AG04450 (cell line): ENCODE measurements at places on chromosomes 7 and 10. TPM values are rescaled to one million over a fixed set of nuclear protein-coding genes. Genes with fewer than 3 reads are reported as not detected.

DNA sequence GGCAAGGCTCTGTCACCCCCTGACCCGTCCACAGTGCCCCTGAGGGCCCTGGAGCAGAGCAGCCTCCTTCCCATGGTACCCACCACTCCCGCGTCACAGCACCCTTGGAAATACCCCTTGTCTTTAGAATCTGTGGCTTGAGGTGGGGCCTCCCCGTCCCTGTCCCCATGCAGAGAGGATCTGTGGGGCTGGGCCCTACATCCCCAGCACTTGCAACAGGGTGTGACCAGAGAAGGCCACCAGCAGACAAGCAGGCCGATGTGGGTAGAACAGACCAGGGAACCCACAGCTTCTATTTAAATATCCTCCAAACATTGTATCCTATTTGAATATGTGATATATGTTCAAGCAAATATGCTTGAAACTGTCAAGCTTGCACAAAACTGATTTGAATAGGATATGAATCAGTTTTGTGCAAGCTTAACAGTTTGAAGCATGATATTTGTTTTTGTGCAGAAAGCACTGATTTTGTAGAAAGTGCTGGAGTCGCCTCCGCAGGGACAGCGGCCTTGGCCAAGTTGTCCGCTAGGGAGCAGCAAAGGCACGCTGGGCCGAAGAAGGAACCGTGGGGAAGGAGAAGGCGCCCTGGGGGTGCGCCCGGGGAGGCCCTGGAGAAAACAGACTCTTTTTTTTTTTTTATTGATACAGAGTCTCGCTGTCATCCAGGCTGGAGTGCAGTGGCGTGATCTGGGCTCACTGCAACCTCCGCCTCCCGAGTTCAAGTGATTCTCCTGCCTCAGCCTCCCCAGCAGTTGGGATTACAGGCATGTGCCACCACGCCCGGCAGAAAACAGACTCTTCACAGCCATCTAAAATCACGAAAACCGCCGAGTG lies 2.2 kb downstream of the CFAP46 start:
- DNase-seq = peak; percentile 11

DNA sequence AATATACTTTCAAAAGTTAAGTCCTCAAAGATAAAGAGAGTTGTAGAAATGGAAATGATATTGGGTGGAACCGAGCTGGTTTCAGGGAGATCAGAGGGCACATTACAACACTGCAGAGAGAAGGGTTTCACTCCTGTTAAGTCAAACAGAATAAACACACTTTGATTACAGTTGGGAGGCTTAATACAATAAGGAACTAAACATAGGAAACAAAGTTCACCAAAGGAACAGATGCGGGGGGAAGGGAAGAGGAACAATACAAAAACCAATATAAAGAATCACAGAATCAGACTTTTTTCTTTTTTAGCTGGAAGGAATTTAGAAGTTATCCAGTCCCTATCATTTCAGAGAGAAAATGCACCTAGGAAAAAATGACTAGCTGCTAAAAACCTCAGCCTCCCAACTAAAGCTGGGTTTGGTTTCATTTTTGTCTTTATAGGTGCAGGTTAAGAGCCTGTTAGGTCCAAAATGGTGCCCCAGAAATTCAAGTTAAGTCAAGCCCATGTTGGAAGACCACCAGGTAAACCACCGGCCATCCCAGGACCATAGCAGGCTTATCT lies 81.9 kb downstream of the DNMBP start:
- no peak for DNase-seq

DNA sequence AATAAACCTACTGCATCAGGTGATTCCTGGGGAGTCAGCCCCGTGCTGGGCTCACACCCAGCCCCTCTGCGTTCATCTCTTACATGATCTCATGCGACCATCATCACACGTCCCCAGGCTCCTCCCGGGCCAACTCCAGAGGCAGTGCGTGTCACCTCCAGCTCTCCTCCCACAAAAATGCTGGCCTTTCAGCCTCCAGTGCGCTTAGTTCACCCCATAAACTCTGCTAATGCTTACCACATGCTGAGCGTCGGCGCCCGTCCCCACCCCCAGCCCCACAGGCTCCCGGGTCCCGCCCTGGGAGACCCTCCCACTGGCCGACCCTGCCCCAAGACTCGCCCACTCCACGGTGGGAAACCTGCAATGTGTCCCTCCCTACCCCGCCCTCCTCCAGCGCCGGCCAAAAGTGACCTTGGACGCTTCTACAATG lies 816 bp upstream of the SDK1 start:
- DNase-seq = no peak

DNA sequence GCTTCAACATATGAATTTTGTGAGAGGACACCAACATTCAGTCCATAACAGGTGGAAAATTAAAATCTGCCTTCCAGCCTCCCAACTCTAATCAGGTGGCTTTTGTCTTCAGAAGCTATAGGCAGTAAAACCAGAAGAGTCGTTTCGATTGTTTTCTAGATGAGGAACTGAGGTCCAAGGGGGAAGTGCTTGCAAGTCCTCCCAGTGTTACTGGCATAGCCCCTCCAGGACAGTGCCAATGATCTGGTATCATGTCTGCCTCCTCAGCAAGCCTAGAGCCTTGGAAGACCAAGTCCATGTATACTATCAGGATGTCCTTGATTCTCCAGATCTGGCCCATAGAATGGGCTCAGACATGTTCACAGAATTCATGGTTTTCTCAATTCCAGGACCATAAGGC lies 16.9 kb downstream of the CYP26A1 start:
- DNase-seq = no peak

DNA sequence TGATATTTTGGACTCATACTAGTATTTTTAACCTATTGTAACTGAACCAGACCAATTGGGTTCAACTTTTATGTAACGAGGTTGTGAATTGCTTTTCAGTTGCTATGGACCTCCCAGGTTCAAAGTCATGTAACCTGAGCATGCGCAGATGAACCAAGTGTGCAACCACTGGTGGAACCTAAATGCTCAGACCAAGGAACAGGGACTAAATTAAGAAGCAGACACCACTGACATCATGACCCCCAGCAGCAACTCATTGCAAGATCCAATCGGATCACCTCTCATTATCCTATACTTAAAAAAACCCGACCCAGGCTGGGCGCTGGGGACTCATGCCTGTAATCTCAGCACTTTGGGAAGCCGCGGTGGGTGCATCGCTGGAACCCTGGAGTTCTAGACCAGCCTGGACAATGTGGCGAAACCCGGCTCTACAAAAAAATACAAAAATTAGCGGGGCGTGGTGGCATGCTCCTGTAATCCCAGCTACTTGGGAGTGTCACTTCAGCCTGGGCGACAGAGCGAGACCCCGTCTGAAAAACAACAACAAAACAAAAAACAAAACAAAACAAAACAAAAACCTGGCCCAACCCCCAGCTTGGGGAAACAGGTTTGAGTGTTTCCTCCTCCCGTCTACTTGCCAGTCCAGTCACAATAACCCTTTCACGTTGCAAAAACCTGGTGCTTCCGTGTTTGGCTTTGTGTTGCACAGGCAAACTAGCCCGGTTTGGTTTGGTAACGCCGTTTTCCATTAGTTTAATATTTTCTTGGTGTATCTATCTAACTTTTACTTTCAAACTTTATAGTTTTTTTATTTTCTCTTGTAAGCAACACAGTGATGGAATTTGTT lies 11.3 kb upstream of the ZNF518A start:
- DNase-seq = no peak

- DNase-seq = no peak
Observed at GRCh38 chr10:45548068-45548467, 124.5 kb downstream of the ZFAND4 start.

- DNase-seq = no peak
Observed at GRCh38 chr7:102061981-102062390, 224.7 kb upstream of the SH2B2 start.

DNA sequence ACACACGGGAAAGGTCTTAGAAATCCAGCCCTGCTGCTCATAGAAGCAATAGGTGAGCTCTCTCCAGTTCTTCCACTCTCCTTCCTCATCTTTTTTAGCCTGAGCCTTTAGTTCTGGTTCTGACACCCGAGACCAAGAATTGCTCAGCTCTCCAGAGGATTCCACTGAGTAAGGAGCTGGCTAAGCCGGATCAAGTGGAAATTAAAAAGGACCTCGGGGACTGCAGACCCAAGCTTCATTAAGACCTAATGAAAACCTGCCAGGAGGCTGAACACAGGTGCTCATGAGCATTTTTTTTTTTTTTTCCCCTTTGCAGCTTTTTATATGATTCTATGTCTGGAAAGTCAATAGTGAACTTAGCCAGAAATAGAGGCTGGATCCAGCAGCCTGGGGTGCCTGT lies 1176.0 kb upstream of the AUTS2 start:
- no peak for DNase-seq

- DNase-seq = no peak
Observed at GRCh38 chr10:62573929-62574328, 199.8 kb downstream of the ZNF365 start.

- DNase-seq = no peak
Observed at GRCh38 chr7:126303926-126304325, 948.8 kb downstream of the GRM8 start.

DNA sequence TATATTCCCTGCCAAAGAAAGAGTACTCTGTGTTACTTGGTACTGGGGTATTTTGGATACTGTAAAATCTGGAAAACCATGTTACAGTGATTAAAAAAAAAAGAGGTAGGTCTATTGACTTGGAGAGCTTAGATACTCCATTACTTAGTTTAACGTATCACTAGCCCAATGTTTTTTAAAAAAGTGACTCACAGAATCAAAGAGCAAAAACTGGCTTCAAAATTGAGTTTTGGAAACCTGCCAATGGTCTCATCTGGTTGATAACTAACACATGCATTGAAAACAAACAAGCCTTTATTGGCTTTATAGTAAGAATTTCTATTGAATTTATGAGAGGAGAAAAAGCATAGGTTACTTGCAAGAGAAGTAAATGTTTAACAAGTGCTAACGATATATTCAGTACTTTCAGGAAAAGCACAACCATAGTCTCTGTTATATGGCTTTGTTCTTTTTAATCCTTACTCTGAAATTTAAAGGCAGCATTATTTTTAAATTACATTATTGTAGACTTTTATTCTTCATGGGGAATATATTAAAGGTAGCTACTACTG lies 563.3 kb upstream of the SORCS1 start:
- DNase-seq = no peak

- DNase-seq = no peak
Observed at GRCh38 chr10:96921655-96922054, 89.6 kb downstream of the LCOR start.

GRCh38 chr10:104430360-104430759 lies 76.7 kb downstream of the CFAP58 start:
- no peak for DNase-seq

DNA sequence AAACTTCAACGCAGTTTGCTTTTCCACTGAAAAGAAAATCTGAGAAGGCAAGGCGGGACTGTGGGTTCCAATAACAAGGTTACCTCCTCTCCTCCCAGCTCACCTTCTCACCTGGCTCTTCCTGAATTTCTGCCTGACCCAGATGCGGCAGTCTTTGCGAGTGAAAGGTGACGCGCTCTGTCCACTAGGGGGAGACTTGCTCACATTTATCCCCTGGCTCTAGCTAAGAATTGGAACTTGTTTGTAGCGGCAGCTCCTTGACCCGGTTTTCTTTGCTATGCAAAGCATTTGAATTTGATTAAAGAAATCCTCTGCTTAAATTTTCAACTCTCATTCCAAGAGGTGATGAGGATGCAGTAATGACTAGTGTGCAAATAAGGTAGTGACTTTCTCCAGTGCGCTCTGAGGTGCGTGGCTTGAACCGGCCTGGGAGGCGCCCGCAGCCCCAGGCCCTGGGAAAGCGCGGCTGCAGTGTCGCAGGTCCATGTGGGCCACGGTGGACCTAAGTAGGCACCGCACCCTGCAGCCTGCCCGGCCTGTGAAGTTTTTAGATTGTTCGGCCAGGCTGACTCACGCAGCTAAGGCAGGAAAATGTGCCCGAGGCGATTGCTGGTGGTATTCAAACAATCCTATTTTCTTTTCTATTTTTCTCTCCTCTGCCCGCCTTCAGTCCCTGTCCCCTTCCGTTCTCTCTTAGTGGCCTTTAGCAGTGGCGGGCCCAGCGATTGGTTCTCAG lies 336.9 kb upstream of the NPSR1 start:
- peak; percentile 27 for DNase-seq

- DNase-seq = no peak
Observed at GRCh38 chr10:17425584-17426262, 28.7 kb downstream of the ST8SIA6 start.

GRCh38 chr10:89915021-89915420 lies 213.6 kb downstream of the KIF20B start:
- DNase-seq = no peak

DNA sequence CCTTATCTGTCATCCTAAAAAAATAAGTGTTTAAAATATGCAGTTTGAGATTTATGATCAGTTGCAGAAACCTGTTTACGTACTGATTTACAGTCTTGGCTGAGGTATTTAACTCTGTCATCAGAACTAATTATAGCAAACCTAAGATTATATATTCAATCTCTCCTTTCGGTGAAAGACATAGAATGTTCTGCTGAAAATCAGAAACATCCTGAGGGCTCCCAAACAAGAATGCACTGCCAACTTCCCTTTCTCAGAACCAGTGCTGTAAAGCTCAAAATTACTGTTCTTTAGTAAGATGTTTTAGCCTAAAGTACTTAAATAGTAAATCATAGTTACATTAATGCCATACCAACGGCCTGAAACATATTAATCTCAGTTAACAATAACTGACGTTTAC lies 34.3 kb downstream of the FAM204A start:
- DNase-seq = no peak

GRCh38 chr10:90924552-90924951 lies 3.7 kb upstream of the ANKRD1 start:
- DNase-seq = no peak

DNA sequence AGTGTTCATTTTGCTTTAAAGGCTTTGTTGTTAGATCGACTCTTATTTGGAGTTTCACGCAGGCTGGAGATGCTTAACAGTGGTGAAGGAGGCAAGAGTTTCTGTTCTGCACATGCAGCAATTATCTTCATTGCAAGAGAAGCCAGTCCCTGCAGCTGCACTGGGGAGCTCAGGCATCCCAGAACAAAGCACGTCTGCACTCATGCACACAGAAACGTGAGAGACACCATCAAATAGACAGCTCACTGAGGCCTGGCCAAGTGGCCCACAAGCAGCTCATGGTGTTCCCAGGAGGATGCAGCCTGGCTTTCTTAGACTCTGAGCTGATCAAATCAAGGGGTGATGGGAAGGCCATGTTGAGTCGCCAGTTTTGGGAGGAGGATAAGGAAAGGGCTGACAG lies 246.1 kb downstream of the CREB5 start:
- DNase-seq = no peak

- no peak for DNase-seq
Observed at GRCh38 chr10:45550903-45551786, 121.4 kb downstream of the ZFAND4 start.

- DNase-seq = no peak
Observed at GRCh38 chr7:38215115-38215514, 37.1 kb downstream of the STARD3NL start.

The GRID1 gene
- not detected in 2 replicates for polyA plus RNA-seq

The HOXA3 gene
- 1.6 and 1.9 TPM in 2 replicates for polyA plus RNA-seq

The HSPA12A gene
- polyA plus RNA-seq = 20.0 and 20.5 TPM in 2 replicates

The TAS2R40 gene
- polyA plus RNA-seq = not detected in 2 replicates

The NPFFR1 gene
- 0.01 TPM in 1 of 2 replicates, not detected in the other for polyA plus RNA-seq

The TCTN3 gene
- 51.3 and 55.3 TPM in 2 replicates for polyA plus RNA-seq

The AKR1C1 gene
- polyA plus RNA-seq = 114 and 125 TPM in 2 replicates

The TAS2R41 gene
- not detected in 2 replicates for polyA plus RNA-seq

The LRRC18 gene
- not detected in 2 replicates for polyA plus RNA-seq
